Fibroblast of skin of left quadriceps (primary cell): ENCODE measurements at places on chromosomes 6 and 20.
A peak's percentile ranks its signal among the peaks of the same experiment; 100 is the strongest.

GRCh38 chr6:69735027-69735426 lies 61.8 kb downstream of the LMBRD1 start:
- DNase-seq, result no peak

DNA sequence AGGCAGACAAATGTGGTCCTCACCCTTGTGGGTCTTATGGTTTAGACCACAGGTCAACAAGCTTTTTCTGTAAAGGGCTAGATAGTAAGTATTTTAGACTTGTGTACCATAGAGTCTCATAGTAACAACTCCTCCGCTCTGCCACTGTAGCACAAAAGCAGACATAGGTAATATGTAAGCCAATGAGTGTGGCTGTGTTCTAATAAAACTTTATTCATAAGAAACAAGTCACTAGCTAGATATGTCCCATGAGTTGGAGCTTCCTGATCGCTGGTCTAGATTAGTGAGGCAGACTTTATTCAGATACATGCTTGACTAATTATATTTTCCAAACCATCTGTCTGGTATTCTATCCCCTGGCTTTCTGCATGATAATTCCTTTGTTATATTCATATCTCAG lies 196.4 kb upstream of the TSHZ2 start:
- no peak for DNase-seq

DNA sequence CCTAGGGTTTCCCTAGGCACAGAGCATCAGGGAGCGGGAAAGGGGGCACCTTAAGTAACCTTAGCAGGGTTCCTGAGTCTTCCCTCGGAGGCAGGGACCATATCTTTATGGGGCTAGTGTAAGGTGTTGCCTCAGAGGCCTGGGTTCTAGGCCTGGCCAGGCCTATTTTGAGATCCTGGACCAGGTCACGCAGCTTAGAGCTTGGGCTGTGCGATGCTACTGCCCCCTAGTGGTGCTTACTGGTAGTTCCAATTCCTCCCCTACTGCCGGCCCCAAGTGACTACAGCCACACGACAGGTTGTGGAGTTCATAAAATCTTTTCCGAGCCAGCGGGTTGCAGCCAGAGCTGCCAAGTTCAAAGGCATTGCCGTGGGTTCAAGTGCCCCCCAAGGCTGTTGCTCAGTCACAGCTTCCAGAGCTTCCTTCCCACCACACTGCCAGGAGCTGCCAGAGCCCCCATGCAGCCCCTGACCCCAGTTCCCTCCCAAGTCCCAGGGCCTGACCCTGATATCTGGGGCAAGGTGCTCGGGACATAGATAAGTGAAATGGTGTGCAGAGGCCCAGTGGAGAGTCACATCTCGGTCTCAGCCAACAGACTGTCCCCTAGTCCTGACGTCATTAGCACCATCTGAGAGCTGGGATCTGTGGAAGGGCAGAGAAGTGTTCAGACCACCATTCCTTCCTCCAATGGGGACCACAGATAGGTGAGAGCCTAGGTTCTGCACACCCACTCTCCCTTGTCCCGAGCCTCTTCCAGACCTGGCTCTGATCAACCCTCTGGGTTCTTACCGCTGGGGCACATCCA lies 3.3 kb downstream of the LRRC73 start:
- DNase-seq, result peak; percentile 44

DNA sequence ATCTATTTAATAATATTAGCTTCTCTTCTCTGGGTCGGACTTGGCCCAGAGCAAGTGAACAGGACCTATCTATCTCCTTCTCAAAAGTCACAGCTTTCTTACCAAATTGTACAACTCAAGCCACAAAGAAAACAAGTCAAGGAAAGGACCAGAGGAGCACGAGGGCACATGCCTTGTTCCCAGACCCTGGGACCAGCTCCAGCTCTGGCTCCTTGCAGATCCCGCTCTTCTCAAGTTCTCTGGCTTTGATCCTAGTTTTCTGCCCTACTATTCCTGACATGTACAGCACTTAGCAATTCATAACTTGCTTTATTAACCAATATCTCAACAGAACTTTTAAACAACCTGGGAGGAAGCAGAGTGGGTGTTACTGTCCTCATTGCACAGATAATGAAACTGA lies 185.9 kb downstream of the ESR1 start:
- DNase-seq, result no peak

GRCh38 chr20:49937027-49937929 lies 1.1 kb downstream of the RNF114 start:
- DNase-seq, result no peak

DNA sequence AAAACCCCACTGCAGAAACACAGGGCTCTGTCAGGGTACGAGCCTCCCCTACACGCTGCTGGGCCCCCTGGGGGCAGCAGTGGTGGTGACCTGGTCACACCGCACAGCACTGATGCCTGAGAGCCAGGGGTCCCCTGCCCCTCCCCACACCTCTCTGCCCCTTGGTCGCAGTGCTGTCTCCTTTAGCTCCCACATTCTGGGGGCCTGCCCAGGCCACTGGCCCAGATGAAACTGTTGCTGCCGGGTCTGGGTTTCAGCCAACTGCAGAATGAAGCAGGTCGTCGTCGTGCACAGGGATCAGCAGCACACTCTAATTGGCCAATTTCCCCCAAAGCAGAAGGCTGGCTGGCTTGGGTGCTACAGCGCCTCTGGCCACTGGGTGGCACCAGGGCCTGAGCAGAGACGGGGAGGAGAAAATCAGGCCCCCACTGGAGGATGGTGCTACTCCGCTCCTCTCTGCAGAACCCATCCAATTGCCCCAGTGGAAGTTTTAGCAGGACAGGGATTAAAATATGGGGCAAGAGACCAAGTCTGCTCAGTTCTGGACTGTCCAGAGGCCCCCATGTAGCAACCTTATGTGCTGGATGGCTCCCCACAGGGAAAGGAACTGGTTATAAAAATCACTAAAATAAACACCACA lies 26.1 kb downstream of the DIDO1 start:
- DNase-seq, result peak; percentile 37

DNA sequence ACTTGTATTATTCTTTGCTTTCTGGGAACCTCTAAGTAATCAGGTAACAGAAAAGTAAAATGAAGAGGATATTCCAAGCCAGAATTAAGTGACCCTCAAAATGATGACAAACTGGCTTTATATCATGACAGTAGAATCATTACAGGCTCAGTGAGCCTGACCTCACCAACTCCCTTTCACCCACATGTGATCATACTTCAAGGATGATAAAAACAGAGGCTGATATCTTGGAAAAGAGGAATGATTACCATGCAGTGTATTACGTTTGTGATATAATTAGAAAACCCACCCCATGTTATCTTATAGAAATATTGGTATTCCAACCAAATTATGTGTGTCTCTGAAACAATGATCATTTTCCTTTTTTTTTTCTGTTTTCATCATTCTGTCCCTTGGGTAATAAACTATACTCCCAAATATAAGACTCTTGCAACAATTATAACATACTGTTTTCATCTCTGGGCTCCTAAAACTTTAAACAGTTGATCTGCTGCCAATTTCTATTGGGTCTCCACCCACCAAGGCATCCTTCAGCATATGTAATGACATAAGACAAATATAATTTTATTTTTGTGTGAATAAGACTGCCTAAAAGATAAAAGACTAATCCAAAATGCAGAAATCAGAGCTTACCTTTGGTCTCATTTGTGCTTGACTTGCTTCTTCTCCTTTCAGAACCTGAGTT lies 115.7 kb downstream of the DST start:
- DNase-seq, result no peak

DNA sequence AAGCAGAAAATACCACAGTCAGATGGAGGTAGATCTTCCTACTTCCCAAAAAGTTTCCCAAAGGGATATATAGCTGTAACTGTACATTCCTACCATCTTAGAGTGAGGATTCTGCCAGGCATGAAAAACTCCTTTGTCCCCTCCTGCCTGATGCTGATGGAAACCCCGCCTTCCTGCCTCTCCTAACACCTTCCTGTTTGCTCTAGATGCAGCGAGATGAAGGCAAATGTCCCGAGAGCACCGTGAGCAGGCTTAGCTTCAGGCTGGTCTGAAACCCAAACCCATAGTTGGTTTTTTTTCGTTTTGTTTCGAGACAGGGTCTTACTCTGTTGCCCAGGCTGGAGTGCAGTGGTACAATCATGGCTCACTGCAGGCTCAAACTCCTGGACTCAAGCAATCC lies 55.6 kb downstream of the MYB start:
- no peak for DNase-seq

DNA sequence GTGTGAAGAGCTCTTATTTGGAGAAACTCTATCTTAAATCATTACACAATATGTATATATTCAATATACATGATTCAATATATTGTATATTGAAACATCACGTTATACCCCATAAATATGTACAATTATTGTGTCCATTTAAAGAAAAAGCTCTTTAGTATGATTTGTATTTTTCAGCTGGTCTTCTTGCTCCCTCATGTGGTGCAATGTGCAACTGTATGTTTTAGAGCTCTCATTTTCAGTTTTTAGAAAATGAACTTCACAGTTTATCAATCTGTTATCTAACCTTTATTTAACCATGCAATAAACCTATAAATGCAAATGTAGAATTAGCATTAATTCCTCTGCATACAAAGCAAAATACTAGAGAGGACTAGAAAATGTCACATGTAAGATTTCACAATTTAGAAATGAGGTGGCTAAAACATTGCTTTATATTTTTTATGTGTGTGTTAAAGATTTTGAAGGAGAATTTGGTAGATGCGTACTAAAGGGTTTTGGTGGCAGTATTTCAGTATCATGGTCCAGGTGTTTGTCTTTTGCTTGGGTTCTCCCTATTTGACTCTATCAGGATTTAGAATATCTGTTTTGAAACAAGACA lies 167.1 kb downstream of the PHF3 start:
- peak; percentile 26 for DNase-seq

DNA sequence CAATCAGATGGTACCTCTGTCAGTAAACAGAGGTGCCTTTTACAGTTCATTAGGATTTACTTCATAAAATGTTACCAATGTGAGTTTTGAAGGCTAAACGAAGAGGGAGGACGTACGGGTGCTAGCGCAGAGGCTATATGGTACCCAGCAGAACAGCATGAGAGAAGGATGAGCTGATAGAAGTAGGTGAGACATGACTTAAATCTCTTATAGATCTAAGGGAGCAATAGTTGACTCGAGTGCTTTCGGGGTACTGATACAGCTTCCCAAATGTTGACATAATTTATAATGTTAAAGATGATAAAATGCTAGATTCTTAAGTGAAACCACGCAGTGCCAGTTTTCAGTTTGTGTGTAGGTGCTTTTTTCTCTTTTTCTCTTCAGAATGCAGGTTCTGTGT lies 72.6 kb downstream of the HIVEP1 start:
- DNase-seq, result no peak

- DNase-seq, result no peak
Measured at GRCh38 chr6:33019372-33019771, 10.0 kb upstream of the HLA-DOA start.

DNA sequence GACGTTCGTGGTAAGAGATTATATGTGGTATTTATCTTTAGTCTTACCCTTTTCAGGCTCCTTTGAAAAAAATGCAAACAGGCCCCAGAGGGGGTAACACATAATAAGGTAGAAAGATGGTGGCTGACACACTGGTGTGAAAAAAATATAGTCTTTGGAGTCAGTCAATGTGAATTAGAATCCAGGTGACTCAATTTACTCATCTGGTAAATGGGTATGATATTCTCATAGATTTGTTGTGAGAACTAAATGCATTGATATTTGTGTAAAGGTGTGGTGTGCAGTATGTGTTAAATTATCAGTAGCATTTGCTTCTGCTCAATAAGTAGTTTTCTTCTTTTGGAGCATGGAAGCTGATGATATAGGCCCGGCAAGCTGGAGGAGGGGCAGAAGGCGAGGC lies 25.7 kb downstream of the CD83 start:
- DNase-seq, result no peak

GRCh38 chr6:70668499-70668812 lies 773 bp downstream of the SMAP1 start:
- DNase-seq, result no peak

GRCh38 chr20:36102306-36102705 lies 52.2 kb upstream of the EPB41L1 start:
- DNase-seq, result no peak

GRCh38 chr6:78942446-78942845 lies 75.1 kb downstream of the IRAK1BP1 start:
- DNase-seq, result peak; percentile 20

DNA sequence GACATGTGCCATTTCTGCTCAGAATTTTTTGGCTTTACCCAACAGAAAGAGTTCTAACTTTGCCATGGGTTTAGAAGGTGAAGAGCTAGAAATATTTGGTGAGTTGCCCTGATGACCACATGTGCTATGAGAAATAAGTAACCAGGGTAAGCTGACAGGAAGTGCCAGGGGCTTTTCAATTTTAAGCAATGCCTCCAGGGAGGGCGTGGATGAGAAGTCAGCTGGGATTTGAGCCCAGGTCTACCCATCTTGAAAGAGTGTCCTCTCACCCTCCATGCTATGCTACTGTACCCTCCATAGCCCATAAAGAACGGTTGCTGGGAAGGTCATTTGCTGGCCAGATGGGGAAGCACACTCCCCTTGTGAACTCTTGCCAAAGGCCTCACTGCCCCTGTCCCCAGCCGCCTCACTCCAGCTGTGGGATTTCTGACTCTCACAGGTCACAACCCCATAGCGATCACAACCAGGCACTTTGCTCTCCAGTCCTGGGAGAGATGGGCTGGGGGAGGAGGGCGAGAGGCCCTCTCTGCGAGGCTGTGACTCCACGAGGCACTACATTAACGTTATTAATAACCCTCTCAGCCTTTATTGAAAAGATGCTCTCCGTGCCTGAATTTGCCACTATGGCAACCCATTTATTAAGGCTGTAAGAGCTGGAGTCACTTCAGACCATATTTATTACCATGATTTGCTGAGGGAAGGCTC lies 291.1 kb downstream of the DHX35 start:
- no peak for DNase-seq

DNA sequence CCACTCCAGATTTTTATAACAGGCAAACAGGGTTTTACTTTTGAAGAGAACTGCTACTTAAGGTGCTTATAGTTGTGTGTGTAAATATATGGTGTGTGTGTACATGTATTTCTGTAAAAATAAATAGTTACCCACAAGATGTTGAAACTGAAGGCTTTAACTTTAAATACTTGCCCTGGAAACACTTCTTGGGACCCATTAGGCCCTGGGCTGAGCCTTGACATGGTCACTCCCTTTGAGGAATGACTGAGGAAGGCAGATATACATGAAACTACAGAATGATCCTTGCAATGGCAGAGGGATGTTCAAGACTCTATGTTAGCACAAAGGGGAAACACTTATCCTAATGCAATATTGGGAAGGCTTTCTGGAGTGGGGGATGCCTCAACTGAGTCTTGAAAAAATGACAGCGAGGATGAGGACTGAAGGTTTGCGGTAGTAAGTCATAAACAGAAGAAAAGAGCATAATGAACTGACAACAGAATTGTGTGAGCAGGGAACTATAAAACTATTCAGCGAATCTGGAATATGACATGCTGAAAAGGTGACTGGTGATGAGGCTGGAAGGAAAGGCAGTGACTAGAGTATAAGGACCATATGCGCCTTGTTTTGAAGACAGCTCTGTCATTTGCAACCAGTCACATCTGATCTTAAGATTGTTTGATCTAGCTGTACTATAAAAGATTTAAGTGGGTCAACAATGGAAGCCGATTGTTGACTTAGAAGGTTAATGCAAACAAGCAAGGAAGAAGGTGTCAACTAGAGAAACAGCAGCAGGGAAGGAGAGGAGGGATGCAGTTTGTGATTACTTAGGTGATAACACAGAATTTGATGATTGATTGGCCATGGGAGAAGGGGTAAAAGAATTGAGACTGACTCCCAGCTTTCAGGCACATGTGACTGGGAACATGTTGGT lies 64.4 kb upstream of the COL21A1 start:
- no peak for DNase-seq

- no peak for DNase-seq
Measured at GRCh38 chr6:80380566-80380965, 274.1 kb downstream of the BCKDHB start.

GRCh38 chr20:33433465-33434234 lies 9.9 kb downstream of the SNTA1 start:
- no peak for DNase-seq

- peak; percentile 86 for DNase-seq
Measured at GRCh38 chr6:98834060-98835031, at the start of gene POU3F2. Gene POU3F2 (plus strand): TSS chr6:98834574. CDS start chr6:98834874, 300 bp downstream.
